ENCODE measurements at places on chromosomes 16 and 17.

- DNase-seq = no peak
Measured at GRCh38 chr17:79940459-79941087, 95.1 kb downstream of the TBC1D16 start.

- DNase-seq = no peak
Measured at GRCh38 chr16:69017036-69017783, 88.2 kb upstream of the HAS3 start.

DNA sequence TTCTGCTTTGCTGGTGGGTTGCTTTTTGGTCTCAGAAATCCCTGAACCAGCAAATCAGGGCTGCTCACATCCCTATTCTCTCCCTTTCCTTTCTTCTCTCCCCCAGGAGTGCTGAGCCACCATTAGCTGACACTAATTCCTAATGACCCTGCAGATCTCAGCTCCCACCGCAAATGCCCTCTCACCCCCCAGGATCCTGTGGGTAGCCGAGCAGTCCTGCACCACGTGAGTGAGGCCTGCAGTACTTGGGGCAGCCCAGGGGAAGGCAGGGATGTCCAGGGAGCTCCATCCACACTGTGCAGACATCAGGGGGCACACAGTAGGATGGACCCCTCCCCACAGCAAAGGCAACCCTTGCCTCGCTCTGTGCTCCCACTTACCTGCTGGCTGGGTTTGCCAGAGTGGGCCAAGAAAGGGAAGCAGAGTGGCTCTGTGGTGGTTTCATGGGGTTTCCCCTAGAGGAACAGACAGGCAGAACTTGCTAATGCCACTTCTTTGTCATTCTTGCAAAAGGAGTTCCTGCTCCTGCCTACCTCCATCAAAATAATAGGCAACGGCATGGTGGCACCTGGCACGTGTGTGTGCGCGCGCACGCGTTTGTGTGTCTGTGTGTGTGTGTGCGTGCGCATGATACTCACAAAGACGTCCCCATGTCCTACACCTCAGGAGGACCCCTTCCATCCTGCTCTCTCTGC lies 135.6 kb downstream of the GAS7 start:
- no peak for DNase-seq

GRCh38 chr17:43905985-43906852 lies 1.1 kb downstream of the MPP2 start:
- DNase-seq = no peak

DNA sequence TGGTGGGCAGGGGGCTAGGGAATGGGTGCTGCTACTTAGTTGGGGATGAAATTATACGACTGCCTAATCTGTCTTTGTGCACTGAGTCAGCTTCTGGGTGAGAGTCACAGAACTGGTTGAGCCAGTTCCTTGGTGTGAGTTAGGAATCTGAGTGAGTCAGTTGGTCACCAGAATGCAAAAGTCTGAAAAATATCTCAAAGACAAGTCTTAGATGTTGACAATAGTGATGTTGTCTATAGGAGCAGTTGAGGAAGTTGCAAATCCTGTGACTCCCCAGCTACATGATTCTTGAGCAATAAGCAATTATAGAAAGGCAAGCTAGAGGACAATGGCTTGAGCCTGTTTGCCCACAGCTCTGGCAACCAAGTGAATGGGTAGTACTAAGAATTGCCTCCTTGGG lies 399.2 kb downstream of the CNTNAP4 start:
- DNase-seq = no peak

Data from Panc1 (cell line).